ENCODE measurements at places on chromosomes 3 and 15. TPM values are rescaled to one million over a fixed set of nuclear protein-coding genes. Genes with fewer than 3 reads are reported as not detected.

UCN2 gene
- total RNA-seq: 6.0 TPM

BTLA gene
- not detected for total RNA-seq

NMD3 gene
- total RNA-seq: 42.8 TPM

NR1I2 gene
- under 0.01 TPM for total RNA-seq

ERICH6 gene
- total RNA-seq: 0.43 TPM

HTR3E gene
- not detected for total RNA-seq

TICRR gene
- total RNA-seq: 5.2 TPM

FGD5 gene
- under 0.01 TPM for total RNA-seq

FSD2 gene
- not detected for total RNA-seq

CTXN2 gene
- not detected for total RNA-seq

CATSPER2 gene
- 0.86 TPM for total RNA-seq

SLC27A2 gene
- under 0.01 TPM for total RNA-seq

IQCH gene
- 2.6 TPM for total RNA-seq

CCNDBP1 gene
- total RNA-seq: 67.8 TPM

BCL2A1 gene
- not detected for total RNA-seq

FEZF2 gene
- total RNA-seq: not detected

PDIA5 gene
- total RNA-seq: 43.6 TPM

SNX22 gene
- 0.32 TPM for total RNA-seq

PROK2 gene
- total RNA-seq: not detected

BOC gene
- total RNA-seq: 10.6 TPM

DAPK2 gene
- 8.2 TPM for total RNA-seq

ZNF660 gene
- total RNA-seq: 2.9 TPM

RAD18 gene
- 11.9 TPM for total RNA-seq

STT3B gene
- total RNA-seq: 187 TPM

IL17RD gene
- total RNA-seq: 0.86 TPM

C3orf33 gene
- total RNA-seq: 7.8 TPM

ISL2 gene
- total RNA-seq: 0.64 TPM

ELL3 gene
- 4.3 TPM for total RNA-seq

PDIA3 gene
- total RNA-seq: 185 TPM

PAK6 gene
- total RNA-seq: under 0.01 TPM

TTLL13 gene
- total RNA-seq: under 0.01 TPM

NRROS gene
- 0.32 TPM for total RNA-seq

ADCY5 gene
- 0.43 TPM for total RNA-seq

ZNF860 gene
- total RNA-seq: 0.86 TPM

C2CD4B gene
- not detected for total RNA-seq

INO80 gene
- total RNA-seq: 21.6 TPM

OR5K2 gene
- not detected for total RNA-seq

IMPG2 gene
- 0.32 TPM for total RNA-seq

LDHAL6B gene
- not detected for total RNA-seq

FAM81A gene
- total RNA-seq: under 0.01 TPM

SRPRB gene
- 63.5 TPM for total RNA-seq

HES1 gene
- 5.8 TPM for total RNA-seq

ACAN gene
- total RNA-seq: not detected

DRD3 gene
- total RNA-seq: not detected

Data from fibroblast of villous mesenchyme (primary cell).